ENCODE measurements at places on chromosomes 13 and 19.

- DNase-seq = no peak
Observed at GRCh38 chr19:41689993-41690800, 2.1 kb upstream of the CEACAM7 start.

DNA sequence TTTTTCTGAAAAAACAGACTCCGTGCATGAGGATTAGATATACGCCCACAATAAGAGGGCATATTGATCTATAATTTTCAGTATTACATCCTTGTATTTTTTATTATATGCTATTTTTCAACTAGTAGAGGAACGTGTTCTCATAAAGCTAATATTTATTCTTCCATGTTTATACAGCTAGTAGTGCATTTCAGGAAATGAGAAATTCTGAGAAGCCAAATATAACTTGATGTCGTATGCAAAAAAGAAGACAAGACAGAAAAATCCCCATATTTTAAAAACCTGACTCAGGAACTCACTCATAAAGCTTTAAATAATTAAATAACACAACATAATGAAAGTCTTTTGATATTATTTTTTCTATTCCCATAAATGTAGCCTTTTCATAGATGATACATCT, 308.6 kb downstream of the ENOX1 start:
- no peak for DNase-seq

- DNase-seq = no peak
Observed at GRCh38 chr13:81714513-81714912, 1373.6 kb upstream of the SPRY2 start.

DNA sequence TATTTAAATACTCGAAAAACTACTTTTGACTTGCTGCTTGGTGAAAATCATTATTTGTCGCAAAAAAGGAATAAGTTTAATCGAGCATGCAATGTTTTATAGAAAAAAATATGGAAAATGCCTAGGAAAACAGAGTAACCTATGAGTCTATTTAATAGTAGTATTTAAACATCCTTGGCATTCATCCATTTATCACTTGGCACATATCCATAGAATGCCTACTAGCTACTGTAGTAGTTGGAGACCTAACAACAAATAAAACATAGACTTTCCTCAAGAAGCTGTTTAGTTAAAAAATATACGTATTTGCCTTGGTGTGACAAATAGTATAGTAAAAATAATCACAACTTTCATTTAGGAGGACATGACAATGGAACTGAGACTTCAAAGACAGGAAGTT, 302.1 kb downstream of the DIAPH3 start:
- peak; percentile 9 for DNase-seq

DNA sequence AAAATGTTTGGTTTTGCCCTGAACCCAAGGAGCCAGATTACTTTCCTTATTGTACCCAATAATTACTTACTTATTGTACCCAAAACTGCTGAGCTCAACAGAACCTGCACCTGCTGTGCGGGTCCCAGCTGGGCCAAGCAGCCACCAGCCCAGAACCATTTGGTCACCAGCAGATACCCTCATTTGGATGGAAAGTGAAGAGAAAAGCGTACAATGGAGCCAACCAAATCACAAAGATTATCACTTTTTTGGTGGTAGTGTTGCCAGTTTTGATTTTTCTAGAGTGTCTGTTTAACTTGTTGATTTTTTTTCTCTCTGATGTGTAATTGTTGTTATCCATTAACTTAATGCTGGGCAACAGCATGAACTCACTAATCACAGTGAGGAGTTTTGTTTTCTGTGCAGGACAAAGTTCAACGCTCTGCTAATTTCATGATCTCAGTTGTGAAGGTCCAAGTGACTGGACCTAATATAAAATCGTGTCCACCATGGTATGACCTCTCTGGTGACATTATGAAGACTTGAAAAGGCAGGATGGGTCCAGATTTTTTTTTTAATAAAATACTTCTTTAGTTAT, 23.8 kb downstream of the SPATA13 start:
- DNase-seq = no peak

DNA sequence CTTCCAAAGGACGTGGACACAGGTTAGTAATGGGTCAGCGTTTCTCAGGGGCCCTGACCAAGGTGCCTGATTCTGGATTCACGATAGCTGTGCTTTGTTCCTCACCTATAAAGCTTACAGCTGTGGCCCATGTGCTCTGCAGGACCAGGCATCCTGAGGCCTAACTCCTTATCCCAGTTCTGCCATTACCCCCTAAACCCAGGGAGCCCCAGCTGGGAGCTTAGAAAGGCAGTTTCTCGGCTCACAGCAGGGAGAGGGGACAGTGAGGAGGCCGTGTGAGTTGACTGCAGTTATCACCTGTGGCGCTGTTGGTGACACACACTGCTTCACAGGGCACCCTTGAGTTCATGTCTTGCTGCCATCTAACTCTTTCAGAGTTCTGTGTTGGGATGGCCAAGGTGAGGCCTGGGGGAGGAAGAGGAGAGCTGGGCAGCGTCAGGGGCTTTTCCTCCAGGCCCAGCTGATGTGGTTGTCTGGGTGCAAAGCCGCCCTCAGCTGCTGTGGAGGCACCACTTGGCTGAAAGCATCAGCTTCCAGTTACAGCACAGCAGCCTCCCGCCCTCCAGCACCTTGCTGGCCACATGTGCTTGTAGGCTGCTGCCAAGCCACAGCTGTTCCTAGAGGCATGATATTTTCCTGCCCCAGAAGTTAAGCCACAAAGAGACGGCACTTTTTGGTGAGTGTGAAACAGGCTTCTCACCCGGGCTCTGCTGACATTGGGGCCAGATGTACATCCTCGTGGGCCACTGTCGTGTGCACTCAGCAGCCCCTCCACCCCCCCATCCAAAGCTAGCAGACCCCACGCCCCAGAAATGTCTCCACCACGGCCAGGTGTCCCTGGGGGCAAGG, 99.6 kb upstream of the MCF2L start:
- no peak for DNase-seq

GRCh38 chr13:99892196-99892613, 79.4 kb downstream of the ZIC5 start:
- DNase-seq = no peak

GRCh38 chr13:43298816-43299215, 275.4 kb downstream of the DNAJC15 start:
- no peak for DNase-seq

GRCh38 chr13:21837841-21838551, 167.1 kb downstream of the FGF9 start:
- peak; percentile 56 for DNase-seq

DNA sequence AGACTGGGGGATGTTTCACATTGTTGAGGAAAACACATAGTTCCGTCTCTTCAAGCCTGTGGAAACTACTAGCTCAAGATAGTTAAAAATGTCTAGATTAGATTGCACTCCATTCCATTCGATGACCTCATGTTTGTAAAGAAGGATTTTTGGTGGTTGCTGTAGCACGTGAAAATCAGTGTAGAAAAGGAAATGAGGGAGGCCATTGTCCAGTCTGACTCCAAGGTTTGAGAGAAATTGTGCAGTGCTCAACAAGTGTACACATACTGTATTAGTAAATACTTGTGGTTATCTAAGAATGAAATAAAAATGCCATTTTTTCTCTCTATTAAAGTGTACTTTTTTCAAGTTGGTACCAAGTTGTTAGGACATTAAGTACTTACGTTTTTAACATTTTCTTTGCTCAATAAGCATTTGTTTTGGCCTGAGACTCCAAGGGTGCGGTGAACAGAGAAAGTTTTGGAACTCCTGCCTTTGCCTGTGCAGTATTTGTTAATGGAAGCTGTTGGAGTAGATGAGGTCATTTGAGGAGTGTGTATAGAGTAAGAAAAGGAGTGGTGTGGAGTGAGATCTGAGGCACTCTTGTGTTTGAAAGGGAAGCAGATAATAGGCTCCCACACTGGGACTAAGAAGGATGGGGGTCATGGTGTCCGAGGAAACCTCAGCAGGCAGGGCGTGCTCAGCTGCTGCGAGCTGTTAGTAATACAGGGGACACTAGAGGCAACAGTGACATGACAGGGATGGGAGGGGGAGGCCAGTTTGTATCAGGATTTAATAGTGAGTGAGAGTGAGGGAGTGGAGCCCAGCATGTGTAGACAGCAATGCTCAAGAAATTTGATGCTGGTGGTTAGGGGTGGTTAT, 4.4 kb downstream of the WASF3 start:
- peak; percentile 91 for DNase-seq

- peak; percentile 31 for DNase-seq
Observed at GRCh38 chr13:20514866-20515265, 10.8 kb downstream of the CRYL1 start.

- DNase-seq = peak; percentile 6
Observed at GRCh38 chr13:20526664-20527063, 1.0 kb upstream of the CRYL1 start.

- DNase-seq = peak; percentile 14
Observed at GRCh38 chr13:48542581-48543341, 9.9 kb upstream of the RCBTB2 start.

DNA sequence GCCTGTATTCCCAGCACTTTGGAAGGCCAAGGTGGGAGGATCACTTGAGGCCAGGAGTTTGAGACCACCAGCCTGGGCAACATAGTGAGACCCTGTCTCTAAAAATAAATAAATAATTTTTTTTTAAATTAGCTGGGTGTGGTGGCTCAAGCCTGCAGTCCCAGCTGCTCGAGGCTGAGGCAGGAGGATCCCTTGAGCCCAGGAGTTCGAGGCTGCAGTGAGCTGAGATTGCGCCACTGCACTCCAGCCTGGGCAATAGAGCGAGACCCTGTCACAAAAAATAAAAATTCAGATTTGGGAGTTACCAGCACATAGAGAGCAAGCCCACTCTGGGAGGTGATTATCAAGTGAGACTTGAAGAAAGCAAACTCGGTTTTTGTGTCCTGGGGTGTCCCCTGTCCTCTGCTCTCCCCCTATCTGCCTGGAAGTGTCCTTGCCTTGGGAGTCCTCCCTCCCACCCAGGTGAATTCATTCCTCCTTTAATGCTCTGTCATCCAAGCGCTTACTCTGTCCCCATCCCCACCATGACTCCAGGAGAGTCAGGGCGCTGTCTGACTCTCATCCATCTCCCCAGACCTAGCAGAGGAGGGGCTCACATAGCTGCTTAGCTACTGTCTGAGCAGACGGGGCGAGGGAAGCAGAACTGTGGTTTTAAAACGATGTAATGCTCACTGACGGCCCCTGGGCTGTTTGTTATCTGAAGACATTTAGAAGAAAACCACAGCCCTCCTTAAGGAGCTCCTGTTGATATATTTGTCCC, 146.8 kb downstream of the STK24 start:
- DNase-seq = no peak

DNA sequence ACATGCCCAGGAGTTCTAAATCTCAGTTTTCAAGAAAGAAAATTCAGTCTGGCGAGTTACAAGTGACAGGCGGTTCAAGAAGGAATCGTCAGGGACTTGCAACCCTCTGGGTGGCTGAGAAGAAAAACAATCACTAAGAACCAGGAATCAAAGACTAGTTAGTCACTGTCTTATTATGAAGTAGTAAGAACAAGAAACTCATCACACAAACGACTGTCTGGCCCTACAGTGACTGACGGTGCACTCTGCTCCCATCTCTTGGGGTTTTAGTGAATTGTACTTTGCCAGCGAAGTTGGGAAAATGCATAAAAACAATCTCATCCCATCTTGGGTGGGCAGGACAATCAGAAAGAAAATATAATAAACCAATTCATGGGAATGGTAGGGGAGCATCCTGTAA, 63.7 kb upstream of the SACS start:
- no peak for DNase-seq

GRCh38 chr13:107811233-107812013, 403.9 kb downstream of the LIG4 start:
- DNase-seq = no peak

DNA sequence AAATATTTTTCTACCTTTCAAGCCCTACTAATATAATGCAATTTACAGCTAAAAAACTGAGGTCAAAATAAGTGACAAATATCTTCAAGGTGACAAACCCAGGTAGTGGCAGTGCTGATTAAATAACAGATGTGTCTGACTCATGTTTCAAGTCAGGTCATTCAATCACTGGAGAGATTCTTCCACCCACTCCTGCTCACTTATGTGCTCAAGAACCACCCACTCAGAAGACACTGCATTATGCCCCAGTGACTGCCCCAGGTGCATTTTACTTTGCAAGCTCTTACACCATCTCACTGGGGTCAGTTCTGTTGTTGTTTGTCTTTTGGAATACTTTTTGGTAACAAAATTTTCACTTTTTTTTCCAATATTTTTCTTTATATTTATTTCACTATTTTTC, 2.2 kb downstream of the ZNF100 start:
- DNase-seq = no peak

DNA sequence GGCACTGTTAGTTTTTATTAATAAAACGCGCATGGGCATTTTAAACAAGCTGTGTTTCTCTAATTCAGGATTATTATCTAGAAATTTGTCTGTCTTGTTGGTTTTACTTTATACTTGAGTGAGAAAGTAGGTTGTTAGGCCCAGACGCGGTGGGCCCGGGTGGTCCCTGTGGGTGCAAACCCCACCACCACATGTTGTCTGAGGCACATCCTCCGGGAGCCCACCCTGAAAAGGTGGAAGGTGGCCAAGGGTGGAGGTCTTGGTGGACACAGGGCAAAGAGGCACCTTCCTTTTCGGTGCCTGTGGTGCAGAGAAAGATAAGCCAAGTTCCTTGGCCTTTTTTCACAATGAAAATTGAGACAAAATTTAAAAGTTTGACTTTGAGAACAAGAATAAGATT, 16.6 kb downstream of the ATP4B start:
- no peak for DNase-seq

- DNase-seq = no peak
Observed at GRCh38 chr19:48807590-48808308, 3.1 kb downstream of the BCAT2 start.

GRCh38 chr13:94324767-94325540, 154.5 kb downstream of the DCT start:
- DNase-seq = no peak

DNA sequence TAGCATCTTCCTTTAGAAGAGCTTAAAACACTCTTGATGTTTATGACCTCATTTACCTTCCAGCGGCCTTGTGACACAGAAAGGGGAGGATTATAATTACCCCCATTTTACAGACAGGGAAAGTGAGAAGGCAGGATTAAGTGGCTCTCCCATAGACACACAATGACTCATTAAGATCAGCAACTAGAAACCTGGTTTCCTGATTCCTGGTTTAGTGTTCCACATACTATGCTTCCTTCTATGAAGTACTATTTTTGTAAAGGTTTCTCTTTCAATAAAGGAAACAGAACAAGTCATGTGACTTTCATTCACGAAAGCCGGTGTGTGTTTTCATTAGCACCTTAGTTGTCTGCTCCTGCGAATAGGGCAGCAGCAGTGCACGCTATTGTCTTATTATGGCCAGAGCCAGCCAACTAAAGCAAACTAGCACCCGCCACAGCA, 8.3 kb downstream of the IRS2 start:
- DNase-seq = peak; percentile 54

Measured in EH (cell line).